ENCODE measurements at places on chromosomes 3 and 15.

DNA sequence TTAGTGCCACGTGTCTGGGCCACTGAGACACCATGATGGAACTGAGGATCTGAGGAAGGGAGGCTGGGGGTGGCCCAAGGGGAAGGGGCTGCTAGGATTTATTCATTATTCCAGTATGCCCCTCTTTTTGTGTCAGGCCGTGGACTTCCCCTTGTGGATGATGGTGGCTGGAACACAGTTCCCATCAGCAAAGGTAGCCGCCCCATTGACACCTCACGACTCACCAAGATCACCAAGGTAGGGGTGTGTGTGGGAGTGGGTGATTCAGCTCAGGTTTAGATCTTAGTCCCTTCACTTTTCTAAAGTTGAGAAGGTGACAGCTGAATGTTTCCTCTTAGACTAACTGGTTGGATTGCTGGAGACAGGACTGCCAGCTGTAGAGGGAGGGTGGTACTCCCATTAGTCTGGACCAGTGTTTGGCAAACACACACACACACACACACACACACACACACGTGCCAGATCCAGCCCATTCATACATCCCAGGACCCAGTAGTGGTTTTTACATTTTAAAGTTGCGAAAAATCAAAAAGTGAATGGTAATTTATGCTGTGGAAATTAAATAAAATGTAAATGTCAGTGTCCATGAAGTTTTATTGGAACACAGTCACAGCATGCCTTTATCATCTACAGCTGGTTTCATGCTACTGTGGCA is 11.4 kb downstream of the EIF4G1 start:
- DNase-seq, result no peak

DNA sequence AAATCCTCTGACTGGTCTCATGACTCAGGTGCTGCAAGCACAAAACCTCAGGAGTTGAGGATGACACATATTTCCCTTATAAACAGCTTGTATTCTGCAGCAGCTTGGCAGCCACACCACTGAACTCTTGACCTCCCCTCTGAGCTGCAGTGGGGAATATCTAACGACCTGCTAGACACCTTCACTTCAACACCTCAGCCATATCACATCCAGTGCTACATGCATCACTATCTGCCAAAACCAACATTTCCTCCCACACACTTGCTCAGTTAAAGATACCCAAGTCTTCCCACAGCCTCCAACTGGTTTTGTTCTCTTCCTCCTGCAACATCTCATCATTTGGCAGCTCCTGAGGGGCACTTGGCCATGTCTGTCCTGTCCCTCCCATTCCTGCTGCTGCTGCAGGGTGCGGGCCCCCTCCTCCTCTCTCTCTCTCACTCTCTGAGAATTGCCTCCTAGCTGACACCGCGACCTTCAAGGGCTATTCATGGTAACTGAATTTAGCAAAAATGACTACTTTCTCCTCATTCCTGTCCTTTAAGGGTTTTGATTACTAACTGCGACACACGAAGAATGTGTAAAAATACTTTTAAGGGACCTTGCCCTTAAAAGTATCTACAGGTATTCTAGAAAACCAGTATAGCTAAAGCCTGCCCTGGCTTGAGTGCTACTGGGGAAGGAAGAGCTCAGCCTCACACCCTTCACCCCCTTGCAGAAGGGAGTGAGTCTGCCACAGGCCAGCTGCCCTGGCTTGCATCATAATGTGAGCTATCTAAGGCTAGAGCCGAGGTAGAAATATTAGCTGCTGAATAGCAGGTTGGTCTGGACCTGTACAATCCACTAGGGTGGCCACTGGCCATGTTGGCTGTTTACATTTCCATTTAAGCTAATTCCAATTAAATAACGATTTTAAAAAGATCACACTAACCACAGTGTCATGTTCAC is 5.0 kb upstream of the CCR9 start:
- DNase-seq, result peak; percentile 34

DNA sequence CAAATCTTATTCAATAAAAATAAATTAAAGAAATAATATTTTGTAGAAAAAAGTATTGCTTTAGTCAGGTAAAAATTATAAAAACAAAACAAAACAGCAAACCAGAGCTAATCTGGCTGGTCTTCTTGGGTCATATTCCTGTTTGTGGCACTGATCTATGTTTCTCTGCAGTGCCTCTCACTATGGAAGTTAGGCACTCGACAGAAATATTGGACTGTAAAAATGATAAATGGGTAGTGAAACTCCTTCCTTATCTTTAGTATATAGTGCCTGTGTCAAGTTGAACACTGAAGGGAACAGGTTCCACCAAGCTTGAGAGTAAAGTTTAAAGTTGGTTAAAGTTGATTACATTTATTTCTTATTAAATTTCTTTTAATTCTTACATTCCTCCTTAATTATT is 1195.6 kb upstream of the GBE1 start:
- no peak for DNase-seq

- no peak for DNase-seq
These were observed 1178.0 kb downstream of the ROBO1 start for GRCh38 chr3:78589778-78590177.

GRCh38 chr3:130093741-130094391 is 12.2 kb downstream of the ALG1L2 start:
- DNase-seq, result no peak

DNA sequence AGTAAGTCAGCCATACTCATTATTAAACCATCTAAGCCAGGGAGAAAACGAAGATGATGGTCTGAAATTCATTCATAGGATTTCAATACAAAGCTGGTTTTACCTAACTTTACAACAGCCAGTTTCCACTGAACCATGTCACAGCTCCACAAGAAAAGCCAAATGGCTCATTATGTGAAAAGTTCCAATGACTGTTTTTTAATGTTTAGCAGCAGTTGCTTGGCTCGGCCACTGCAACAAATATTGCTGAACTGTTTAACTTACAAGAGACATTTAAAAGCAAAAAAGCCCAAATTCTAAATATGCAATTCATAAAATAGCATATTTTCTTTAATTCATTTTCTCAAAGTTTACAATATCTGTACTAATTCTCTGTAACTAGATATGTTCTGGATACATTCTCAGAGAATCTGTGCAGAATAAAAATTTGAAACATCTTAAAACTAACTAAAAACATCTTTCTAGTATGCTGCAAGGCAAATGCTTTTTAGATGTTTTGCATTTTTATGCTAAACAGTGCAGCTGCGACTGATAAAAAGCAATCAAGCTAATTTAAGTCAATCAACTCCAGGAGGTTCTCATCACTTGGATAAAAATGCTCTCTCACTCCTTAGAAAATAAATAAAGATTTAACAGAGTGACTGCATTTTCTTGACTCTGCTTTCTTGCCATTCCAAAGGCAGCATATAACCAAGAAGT is 356.5 kb downstream of the ERC2 start:
- DNase-seq, result no peak

DNA sequence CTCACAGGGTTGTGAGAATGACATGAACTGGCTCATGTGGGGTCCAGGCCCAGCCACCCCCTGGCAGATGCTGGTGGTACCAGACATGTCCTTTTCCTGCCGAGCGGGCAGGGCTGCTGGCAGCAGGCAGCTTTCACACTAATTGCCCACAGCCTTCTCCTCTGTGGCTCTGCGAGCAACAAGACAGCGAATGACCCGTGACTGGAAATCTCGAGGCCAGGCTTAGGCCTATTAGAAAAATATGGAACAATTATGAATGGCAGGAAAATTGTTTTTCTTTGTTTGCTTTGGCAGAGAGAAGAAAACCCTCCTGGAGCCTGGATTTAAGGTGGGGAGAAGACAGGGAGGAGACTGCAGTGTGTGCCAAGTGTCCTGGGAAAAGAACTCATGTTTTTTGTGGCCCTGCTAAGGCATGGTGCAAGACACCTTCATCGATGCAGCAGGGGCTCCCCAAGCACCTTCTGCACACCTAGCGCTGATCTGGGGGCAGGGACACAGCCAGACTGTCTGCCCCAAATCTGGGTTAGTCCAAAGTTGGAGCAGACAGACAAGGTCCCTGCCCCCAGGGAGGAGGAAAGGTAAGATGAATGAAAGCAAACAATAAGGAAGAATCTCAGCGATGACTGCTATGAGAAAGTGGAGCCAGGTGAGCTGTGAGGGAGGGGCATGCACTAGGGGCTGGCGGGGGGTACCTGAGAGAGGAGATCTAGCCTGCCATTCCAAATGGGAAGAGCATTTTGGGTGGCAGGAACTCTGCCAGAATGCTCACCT is 193.8 kb upstream of the TLE3 start:
- DNase-seq, result no peak

DNA sequence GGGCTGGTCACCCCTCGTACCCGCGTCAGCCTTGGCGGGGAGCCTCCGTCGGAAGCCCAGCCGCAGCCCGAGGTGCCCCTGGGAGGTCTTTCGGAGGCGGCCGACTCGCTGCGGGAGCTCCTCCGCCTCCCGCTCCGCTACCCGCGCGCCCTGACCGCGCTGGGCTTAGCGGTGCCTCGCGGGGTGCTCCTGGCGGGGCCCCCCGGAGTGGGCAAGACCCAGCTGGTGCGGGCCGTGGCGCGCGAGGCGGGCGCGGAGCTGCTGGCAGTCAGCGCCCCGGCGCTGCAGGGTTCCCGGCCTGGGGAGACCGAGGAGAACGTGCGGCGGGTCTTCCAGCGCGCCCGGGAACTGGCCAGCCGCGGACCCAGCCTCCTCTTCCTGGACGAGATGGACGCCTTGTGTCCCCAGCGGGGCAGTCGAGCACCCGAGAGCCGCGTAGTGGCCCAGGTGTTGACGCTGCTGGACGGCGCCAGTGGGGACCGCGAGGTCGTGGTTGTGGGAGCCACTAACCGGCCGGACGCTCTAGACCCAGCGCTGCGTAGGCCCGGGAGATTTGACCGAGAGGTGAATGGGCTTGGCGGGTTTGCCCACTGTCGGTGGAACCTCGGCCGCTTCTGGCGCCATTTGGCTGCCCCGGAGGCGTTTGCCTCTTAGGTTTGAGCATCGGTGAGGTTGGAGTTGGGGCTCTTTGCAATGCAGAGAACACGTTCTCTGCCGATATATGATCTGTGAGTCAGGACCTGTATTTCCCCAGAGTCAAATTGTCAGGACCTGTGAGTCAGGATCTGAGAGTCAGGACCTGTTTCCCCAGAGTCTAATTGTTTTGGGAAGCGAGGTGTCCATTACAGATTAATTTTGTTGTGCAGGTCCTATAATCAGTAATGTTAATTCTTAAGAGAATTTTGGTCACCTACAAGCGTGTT is 24.9 kb upstream of the GATM start:
- DNase-seq, result peak; percentile 4

- DNase-seq, result no peak
These were observed 23.0 kb downstream of the NEO1 start for GRCh38 chr15:73075160-73075859.

GRCh38 chr3:69890691-69891090 is 108.8 kb upstream of the SAMMSON start:
- DNase-seq, result no peak

- DNase-seq, result no peak
These were observed 166.8 kb upstream of the MRPL3 start for GRCh38 chr3:131669600-131669999.

GRCh38 chr3:34145796-34146195 is 347.4 kb downstream of the PDCD6IP start:
- DNase-seq, result no peak

DNA sequence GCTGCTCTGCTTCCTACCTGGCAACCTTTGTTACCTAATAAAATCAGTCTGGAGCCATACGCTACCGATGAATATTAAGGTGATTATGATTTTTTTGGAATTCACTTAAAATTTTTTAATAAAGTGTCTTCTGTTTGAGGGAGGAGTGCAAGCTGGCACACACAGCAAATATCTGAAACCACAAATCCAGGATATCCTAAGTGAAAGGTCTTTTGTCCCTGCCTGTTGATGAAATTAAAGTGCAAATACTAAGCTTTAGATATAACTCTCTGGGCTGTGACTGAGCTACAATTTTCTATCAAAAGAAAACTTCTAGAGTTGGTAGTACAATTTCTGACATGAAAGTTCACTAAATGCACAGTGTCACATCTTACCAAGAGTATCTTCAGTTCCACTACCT is 23.7 kb downstream of the HACD2 start:
- no peak for DNase-seq

DNA sequence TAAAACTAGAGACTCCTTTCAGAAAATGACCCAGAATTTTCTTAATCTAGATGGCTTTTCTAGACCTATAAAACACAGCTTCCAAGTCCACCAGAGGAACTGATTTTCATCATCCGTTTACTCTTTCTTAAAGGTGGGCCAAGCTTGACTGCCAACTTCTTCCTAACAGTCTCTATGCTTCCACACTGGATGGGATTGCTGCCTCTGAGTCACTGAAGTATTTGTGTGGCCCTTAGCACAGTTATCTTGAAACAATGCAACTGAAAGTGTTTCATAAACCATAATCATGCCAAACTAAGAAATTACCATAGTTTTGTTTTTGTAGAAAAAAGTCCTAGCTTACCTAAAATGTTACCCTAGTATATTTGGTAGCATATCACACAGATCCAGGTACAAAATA is 985.7 kb downstream of the TUSC7 start:
- DNase-seq, result no peak

Data from stimulated activated CD8-positive, alpha-beta memory T cell treated with anti-CD3 and anti-CD28 coated beads, Interleukin-15, amount 100 ng/mL, for 4 hours (primary cell).